Astrocyte of the spinal cord (primary cell): ENCODE measurements at places on chromosomes 2 and 18.

DNA sequence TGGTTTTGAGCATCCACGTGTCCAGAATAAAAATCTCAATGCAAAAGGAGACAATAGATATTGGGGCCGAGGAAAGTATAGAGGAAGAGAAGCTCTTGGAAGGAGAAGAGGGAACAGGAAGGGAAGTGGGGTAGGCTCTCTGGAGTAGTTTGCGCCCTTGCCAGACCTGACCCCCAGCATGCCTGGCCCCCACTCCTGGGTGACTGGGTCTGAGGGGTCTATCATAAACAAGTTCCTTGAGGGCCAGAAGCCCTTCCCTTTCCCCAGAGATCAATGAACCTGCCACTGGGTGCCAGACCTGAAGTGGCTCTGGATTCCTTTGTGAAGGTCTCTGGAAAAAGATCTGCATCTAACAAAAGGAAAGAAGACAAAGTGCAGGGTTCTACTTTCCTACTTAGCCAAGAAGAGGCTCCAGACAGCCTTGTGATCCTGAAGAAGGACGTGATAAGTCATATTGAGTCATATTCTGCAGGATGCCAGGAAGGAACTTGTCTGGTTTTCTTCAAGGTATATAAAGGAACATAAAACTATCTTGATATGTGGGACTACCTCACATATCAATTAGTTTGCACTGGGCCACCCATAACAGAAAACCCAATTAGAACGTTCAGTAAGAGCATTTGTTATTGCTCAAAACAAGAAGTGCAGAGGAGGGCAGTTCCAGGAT is 18.7 kb upstream of the ATOH8 start:
- DNase-seq: no peak

DNA sequence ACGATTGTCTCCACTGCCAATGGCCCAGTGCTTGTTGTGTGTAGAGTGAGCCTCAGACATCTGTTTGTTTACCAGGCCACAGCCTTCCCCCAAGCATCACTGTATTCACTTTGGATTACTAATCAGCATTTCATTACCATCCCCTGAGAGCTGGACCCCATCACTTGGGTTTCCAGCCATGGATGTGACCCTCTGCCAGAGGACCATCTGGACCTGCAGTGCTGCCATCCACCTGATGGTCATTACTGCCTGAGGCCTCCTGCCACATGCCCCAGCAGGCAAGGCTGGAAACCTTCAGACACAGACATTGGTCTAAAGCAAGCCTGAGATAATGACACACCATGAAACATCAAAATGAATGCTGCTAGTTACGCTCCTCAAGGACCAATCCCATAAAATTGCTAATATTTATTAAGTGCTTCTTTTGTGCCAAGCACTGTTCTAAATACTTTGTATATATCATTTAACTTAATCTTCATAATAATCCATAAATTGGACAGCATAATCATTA is 2096.3 kb upstream of the CELF4 start:
- DNase-seq: no peak

GRCh38 chr18:574865-575645 is 5.1 kb upstream of the CETN1 start:
- no peak for DNase-seq

DNA sequence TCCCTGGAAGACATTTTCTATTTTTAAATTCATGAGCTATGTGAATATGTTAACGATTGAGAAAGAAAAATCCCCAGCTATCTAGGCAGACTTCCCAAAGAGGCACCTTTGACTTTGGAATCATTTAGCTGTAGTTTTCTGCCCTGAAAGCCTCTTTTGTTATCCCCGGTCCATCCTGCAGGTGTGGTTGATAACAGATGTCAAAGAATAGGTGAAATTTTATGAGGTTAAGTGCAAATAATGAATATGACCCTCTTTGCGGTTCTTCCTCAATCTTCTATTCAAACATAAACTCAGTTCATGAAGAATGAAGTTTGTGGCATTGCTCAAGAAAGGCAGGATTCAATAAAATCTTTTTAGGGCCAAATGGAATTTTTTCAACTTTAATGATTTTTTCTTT is 51.6 kb upstream of the ATP8B1 start:
- DNase-seq: no peak

GRCh38 chr2:203797712-203798111 is 69.9 kb upstream of the CTLA4 start:
- DNase-seq: peak; percentile 53

DNA sequence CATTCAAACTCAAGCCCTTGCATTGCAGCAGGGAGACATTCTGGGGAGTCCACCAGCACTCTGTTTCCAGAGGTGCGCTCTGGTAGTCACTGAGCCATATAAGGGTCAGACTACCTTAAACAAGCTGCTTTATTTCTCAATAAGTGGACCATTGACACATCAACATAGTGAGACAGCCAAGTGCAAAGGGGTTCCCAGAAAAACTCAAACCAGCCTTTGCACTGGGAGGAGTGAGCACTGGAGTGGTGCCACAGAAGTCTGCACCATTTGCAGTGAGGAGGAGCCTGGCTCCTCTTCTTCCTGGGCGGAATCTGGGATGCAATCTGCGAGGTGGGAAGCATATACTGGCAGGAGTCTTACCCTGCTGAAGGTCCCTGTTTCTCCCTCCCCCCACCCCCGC is 86.4 kb downstream of the OSR1 start:
- DNase-seq: no peak
